Iris pigment epithelial cell (primary cell): ENCODE measurements at places on chromosomes 5 and 9.

- no peak for DNase-seq
Observed at GRCh38 chr5:133358271-133358670, 254.1 kb downstream of the FSTL4 start.

DNA sequence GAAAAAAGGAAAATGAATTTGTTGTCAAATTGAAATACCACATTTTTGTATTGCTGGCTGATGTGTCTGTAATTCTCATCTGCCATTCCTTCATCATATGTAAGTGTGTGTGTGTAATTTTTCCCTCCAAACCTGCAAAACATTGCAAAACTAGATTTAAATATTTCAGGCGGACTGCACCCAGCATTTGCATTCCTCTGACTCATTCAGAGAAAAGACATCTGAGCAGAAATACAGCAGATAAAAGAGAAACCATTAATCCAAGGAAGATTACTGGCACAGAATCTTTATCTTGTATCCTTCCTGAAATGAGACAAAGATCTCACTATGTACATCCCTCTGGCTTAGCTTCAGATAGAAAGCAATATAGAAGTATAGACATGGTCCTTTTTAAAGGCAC is 275.3 kb downstream of the TMEM38B start:
- DNase-seq, result peak; percentile 1

DNA sequence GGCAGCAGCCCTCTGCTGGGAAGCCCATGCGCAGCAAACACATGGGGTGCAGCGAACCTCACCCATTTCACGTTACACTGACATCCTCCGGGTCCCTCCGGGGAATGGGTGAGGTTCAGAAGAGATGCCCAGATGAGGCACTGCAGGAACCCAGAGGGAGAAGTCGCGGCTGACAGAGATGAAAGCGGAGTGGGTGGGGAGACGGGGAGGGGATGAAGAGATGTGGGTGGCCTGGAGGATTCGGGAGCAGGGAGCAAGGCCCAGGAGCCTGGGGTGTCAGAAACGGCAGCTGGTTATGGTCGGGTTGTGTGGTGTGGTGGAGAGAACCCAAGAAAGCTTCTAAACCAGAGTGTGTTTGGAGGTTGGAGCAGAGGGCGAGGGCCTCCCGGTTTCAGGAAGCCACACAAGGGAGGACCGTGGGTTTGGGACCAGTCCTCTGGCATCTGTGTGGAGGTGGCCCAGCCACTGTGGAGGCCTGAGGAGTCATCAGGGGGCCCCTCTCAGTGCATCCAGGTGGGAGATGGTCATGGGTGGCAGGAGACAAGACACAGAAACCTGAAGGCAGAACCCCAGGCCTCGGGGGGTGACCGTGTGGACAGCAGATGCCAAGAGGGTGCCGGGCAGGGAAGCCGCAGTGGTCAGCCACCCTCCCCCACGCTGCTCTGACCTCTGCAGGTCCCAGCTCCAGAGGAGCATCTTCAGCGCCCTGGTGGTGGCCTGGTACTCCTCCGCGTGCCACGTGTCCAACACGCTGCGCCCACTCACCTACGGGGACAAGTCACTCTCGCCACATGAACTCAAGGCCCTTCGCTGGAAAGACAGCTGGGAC is 8.6 kb downstream of the UCK1 start:
- DNase-seq, result no peak

DNA sequence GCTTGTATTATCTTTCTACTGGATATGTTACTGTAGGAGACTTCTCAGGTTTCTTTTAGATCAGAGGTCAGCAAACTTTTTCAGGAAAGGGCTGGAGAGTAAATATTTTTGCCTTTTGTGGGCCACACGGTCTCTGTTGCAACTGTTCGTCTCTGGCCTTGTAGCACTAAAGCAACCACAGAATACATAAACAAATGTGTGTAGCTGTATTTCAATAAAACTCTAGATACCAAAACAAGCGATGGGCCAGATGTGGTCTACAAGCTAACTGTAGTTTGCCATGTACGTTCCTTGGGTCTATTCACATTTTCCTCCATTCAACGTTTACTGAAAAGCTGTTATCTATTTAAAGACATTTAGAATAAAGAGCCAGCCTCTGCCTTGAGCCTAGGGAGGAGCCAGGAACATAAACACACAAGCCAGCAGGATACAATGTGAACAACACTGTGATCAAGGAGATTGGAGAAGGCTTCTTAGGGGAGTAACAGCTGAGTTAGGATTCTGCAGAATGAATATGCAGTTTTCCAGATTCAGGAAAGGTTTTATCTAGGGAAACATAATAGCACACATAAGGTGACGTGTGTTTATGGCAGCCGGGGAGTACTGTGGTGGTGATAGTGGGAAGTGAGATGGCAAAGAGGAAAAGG is 33.0 kb upstream of the HOMER1 start:
- peak; percentile 84 for DNase-seq

GRCh38 chr5:168192120-168192519 is 99.3 kb upstream of the WWC1 start:
- no peak for DNase-seq

GRCh38 chr5:31678180-31678579 is 39.2 kb downstream of the PDZD2 start:
- DNase-seq, result no peak

GRCh38 chr5:16061163-16061562 is 118.4 kb downstream of the MARCHF11 start:
- no peak for DNase-seq

- DNase-seq, result no peak
Observed at GRCh38 chr5:14347522-14347921, 204.4 kb downstream of the TRIO start.

DNA sequence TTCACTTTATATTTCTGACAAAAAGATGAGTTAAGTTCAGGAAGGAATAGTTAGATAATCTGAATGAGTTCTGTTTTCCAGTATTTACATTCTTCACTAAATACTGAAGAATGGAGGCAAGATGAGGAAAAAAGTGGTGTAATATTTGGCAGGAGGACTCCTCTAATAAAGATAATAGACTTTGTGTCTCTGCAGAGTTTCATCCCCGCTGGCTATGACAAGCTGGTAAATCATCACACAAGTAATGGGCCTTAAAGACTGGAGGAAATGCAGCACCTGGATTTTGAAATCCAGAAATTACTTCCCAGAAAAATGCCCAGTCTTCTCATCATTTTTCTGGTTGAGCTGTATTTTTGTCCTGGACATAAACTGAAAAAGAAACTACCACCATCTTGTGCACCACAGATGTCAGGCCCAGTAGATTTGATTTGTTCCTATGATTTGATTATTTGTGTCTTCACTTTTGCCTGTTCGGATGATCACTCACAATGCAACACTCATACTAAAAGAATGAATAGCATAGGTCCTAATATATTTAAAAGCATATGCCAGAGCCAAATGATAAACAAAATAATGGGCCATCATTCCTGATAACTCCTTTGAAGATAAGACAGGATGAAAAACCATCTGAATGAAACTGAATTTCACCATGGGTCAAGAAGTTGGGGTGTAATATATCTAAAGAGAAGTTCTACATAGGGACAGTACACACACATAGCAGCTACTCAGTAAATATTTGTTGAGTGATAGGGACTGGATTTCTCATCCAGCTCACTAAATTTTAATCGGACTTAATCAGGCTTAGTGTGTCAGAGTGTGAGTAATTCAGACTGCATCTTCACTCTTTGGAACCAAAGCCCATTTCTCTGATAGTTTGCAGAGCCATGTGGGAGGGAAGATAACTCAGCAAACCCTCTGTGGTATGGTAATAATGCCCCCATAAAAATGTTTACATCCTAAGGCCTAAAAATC is 200.5 kb downstream of the HINT1 start:
- no peak for DNase-seq
